ENCODE measurements at places on chromosomes 13 and 19. TPM values are rescaled to one million over a fixed set of nuclear protein-coding genes. Genes with fewer than 3 reads are reported as not detected.

The URI1 gene
- 69.7 TPM for total RNA-seq

The PLIN4 gene
- not detected for total RNA-seq

The OR7A5 gene
- not detected for total RNA-seq

The KIR3DL1 gene
- not detected for total RNA-seq

The ZNF708 gene
- total RNA-seq: 12.7 TPM

The CEACAM8 gene
- total RNA-seq: not detected

The PRRG2 gene
- 1.5 TPM for total RNA-seq

The PSG2 gene
- total RNA-seq: not detected

The DZIP1 gene
- total RNA-seq: 1.1 TPM
